ENCODE measurements at places on chromosomes 3 and 15.

- no peak for DNase-seq
These were observed 93.8 kb downstream of the RFTN1 start for GRCh38 chr3:16419640-16420241.

GRCh38 chr3:52186729-52187128 is 11.2 kb upstream of the ALAS1 start:
- no peak for DNase-seq

GRCh38 chr3:190375246-190375645 is 12.7 kb upstream of the CLDN16 start:
- no peak for DNase-seq

- no peak for DNase-seq
These were observed 98.3 kb upstream of the ZBTB20 start for GRCh38 chr3:115245438-115245837.

- DNase-seq: no peak
These were observed 11.0 kb downstream of the MRAS start for GRCh38 chr3:138359148-138359918.

- DNase-seq: no peak
These were observed 339.7 kb downstream of the NLGN1 start for GRCh38 chr3:173737167-173737808.

DNA sequence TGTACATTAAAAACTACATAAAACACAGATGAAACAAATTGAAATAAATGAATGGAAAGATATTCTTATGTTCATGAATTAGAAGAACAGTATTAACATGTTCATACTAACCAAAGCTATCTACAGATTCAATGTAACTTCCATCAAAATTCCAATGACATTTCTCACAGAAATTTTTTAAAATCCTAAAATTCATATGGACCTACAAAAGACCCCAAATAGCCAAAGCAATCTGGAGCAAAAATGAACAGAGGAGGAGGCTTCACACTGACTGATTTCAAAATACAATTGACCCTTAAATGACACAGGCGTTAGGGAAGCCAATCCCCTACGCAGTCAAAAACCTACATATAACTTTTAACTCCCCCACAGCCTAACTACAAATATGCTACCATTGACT is 39.4 kb downstream of the KPNA1 start:
- DNase-seq: no peak

GRCh38 chr3:10554746-10555145 is 49.4 kb upstream of the ATP2B2 start:
- no peak for DNase-seq

DNA sequence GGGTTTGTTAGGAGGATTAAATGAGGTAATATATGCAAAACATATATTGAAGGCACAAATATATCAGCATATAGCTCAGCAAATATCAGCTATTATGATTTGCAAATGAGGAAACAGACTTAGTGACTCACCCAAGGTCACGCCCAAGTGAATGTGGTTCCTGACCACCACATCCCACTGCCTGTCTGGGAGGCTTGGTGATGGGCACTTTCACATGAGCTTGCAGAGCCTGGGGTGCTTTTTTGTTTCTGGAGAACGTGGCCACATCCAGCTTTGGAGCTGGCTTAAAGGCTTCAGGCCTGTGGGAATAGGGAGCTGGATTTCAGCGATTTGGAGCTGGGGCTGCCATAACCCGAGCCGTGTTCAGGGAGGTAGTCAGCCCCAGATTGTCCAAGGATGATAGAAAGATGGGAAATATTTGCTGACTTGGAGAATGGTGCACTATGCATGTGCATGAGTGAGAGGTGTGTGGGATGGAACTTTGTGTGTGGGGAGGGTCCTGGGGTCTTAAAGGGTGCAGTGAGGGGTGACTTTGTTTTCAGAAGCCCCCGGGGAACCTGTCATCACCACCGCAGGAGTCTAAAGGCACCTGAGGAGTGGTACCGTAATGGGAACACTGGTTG is 12.0 kb upstream of the FGD5 start:
- no peak for DNase-seq

- peak; percentile 32 for DNase-seq
These were observed 58.3 kb downstream of the GPR171 start for GRCh38 chr3:151144760-151145159.
